Uterus (tissue), 4 donors: ENCODE measurements at places on chromosomes 16 and 17.
A peak's percentile ranks its signal among the peaks of the same experiment; 100 is the strongest.

DNA sequence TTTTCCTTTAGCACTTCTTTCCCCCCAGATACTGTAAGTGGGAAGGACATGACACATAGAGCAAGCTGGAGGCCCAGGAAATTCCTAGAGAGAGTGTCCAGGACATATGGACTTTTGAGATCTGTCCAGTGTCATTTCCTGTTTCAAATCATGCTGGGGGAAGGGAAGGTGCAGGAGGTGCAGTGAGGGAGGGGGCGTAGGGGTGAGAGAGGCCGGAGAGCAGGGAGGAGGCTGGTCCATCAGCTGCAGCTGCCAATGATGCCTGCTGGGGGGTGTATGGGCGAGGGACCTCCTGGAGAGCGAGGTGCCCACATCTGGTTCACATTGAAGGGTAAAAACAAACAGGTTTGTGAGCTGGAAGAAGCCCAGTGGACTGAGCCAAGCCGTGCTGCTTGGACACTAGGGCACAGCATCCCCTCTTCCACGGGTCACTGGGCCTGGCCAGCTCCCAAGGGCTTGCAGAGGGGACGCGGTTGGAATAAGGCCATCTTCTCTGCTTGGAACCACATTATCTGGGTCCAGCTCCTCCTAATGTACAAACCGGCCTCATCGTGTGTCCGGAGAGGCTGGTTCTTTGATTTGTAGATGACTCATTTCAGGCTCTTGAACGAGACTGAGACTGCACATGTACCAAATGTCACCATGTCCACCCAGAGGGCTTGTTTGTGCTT lies 70.4 kb upstream of the SMURF2 start:
- H3K27ac ChIP-seq = no peak overlapping the region
- no peaks in the 10 kb centered on the region for H3K27me3 ChIP-seq
- H3K36me3 ChIP-seq = no peaks in the 10 kb centered on the region
- H3K4me1 ChIP-seq = no peaks in the 10 kb centered on the region

DNA sequence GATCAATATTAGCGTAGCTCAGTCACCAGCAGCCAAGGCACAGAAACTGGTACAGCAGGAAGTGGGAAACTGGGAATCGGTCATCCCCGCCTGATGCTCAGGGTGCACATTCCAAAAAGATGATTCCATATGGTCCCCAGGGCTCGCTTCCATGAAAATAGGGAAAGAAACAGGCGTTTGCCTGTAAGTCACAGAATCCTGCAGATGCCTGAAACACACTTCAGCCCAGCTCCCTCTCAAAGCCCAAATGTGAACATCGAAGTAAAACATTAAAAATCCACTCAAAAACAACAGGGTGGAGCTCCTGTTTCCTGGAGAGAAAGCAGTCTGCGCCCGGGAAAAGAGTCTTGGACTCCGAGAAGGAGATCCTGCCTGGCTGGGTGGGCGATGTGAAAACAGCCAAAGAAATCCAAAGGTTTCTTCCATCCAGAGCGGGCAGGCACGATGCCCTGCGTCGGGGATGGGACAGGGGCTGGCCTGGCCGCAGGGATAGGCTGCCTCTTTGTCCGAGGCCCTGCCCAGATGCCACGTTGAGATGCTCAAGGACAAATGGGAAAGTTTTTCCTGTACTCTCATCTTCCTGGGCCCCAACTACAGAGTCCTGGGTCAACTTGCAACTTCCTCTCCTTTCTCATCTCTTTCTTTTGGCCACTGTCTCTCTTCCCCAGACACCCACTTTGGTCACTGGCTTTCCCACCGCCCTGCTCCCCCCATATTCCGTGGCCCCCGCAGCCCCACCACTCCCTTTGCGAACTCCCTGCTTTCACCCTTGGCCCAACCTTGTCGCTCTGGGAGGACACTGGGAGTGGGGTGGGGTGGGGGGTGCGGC lies 743 bp downstream of the WIPI1 start:
- H3K27me3 ChIP-seq = no peaks in the 10 kb centered on the region
- no peaks in the 10 kb centered on the region for H3K36me3 ChIP-seq
- H3K4me3 ChIP-seq = peak overlapping the region; percentile 91
- no peaks in the 10 kb centered on the region for H3K4me1 ChIP-seq

DNA sequence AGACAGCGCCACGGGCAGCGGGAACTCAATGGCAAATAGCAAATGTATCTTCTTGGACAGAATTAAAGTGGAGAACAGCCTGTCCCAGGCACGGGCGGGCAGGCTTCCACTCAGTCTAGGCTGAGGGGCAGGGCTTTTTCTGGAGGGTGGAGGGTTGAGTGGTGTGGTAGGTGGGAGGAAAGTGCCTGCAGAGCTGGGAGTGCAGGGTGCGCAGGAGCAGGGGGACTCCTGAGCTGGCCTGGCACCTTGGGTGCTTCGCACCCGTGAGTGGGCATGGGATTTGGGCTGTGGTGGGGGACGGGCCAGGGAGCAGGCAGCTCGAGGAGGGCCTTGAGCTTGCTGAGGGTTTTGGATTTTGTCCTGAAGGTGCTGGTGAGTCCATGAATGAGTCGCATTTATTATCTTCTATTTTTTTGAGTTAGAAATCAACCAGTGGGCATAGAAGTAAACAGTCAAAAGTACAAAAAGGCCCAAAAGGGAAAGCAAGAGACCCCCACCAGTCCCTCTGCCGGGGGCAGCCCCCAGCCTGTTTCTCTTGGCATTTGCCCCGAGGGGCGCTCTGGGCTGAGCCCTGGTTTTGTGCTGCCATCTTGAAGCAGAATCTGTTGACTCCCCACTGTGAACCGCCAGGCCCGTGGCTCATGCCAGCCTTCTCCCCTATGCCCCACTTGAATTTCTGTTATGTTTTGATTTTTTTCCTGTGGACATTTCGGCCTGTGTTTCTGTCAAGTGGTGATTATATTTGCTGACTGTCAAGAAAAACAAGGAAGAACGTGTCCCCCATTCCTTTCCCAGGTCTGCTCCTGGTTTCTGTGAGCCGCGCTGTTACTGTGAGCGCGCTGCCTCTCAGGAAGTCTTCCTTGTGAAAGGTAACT lies 8.2 kb downstream of the ADORA2B start:
- no peaks in the 10 kb centered on the region for H3K27me3 ChIP-seq
- DNase-seq = no peak
- no peaks in the 10 kb centered on the region for H3K4me1 ChIP-seq
- no peak overlapping the region for H3K27ac ChIP-seq

- no peaks in the 10 kb centered on the region for H3K4me1 ChIP-seq
- no peaks in the 10 kb centered on the region for H3K27me3 ChIP-seq
- no peak overlapping the region for H3K27ac ChIP-seq
- no peak overlapping the region for H3K4me3 ChIP-seq
- DNase-seq = no peak
These were observed 142.7 kb upstream of the GNAO1 start for GRCh38 chr16:56048425-56049105.

GRCh38 chr17:30532871-30533270 lies 55.7 kb downstream of the GOSR1 start:
- H3K27me3 ChIP-seq = no peaks in the 10 kb centered on the region
- H3K27ac ChIP-seq = no peak overlapping the region
- H3K4me3 ChIP-seq = no peak overlapping the region
- no peaks in the 10 kb centered on the region for H3K4me1 ChIP-seq

DNA sequence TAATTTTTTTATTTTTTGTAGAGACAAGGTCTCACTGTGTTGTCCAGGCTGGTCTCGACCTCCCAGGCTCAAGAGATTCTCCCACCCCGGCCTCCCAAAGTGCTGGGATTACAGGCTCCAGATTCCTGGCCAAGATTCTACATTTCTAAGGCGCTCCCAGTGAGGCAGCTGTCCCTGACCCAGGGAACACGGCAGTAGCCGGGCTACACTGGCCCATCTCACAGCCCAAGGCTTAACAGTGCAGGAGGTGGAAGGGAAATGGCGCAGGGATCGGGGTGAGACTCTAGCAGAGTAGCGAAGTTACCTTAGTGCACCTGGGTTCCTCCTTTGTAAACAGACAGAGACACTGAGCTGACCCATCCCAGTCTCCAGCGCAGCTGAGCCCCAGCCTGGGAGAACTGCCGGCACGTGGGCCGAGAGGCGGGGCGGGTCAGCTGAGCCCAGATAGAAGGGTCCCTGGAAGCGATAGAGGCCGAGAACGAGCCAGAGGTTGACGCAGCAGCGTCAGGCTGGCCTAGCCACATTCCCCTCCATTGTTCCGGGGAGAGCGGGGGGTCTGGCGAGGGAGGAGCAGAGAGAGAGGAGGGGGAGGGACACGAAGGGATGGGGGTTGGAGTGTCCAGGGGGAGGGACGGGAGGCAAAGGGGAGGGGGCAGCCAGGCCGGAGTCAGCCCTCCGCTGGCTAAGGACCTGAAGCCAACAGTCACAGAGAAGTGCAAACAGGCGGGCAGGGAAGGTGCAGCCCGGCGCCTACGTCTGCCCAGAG lies 2.5 kb downstream of the CARHSP1 start:
- H3K36me3 ChIP-seq = no peaks in the 10 kb centered on the region
- no peaks in the 10 kb centered on the region for H3K27me3 ChIP-seq
- H3K27ac ChIP-seq = peak overlapping the region; percentile 86
- peak; percentile 78 for DNase-seq
- peaks cover 38% of the 10 kb centered on the region for H3K4me1 ChIP-seq

DNA sequence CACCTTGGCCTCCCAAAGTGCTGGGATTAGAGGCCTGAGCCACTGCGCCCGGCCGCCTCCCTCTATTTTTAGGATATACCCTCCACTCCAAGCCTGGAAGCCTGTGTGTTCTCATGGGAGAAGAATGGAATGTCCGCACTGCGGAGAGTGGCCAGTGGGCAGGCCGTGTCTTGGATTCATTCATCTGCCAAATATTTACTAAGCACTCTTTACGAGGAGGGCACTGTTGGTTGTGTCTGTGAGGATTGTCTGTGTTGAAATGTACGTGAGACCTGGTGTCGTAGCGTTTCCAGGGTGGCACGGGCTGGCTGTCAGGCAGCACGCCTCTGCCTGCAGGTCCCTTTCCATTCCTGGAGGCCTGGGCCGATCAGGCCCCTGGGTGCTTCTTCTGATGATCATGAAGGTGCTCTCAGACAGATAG lies 19.2 kb downstream of the PGS1 start:
- H3K4me3 ChIP-seq = no peak overlapping the region
- H3K4me1 ChIP-seq = no peaks in the 10 kb centered on the region
- peak overlapping the region; percentile 59 for H3K27ac ChIP-seq
- no peaks in the 10 kb centered on the region for H3K36me3 ChIP-seq

- no peak overlapping the region for H3K27ac ChIP-seq
- no peak for DNase-seq
- no peaks in the 10 kb centered on the region for H3K27me3 ChIP-seq
- no peaks in the 10 kb centered on the region for H3K36me3 ChIP-seq
These were observed 13.4 kb downstream of the OR2C1 start for GRCh38 chr16:3369073-3369472.

DNA sequence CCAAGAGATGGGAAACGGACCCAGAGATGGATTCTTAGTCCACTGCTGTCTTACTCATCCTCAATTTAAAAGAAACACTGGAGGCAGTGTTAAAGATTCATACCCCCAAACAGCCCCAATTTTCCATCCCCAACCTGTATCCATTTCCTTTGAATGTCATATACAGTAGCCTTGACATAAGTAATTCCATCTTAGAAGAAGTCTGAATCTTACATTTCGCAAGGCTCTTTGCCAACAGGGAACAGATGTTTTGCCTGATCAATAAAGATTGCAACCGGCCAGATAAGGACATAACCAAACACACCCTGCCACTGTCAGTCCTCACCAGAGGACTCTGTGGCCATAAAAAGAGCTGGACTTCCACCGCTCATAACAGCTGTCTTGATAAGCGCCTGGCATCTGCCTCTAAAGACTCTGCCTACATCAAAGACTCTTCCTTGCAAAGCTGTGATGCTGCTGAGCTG lies 59.0 kb upstream of the MED9 start:
- no peak overlapping the region for H3K27ac ChIP-seq
- no peaks in the 10 kb centered on the region for H3K27me3 ChIP-seq
- H3K4me1 ChIP-seq = no peaks in the 10 kb centered on the region
- no peak for DNase-seq
- no peaks in the 10 kb centered on the region for H3K36me3 ChIP-seq

- H3K36me3 ChIP-seq = no peaks in the 10 kb centered on the region
- no peak overlapping the region for H3K27ac ChIP-seq
- no peaks in the 10 kb centered on the region for H3K27me3 ChIP-seq
- no peaks in the 10 kb centered on the region for H3K4me1 ChIP-seq
- no peak for DNase-seq
These were observed 48.8 kb downstream of the RMI2 start for GRCh38 chr16:11393861-11394592.

DNA sequence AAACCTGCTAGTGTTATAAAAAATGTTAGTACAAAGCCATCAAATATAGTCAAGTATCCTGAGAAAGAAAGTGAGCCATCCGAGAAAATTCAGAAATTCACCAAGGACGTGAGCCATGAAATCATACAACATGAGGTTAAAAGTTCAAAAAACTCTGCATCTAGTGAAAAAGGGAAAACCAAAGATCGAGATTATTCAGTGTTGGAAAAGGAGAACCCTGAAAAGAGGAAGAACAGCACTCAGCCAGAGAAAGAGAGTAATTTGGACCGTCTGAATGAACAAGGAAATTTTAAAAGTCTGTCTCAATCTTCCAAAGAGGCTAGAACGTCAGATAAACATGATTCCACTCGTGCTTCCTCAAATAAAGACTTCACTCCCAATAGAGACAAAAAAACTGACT lies 31.7 kb downstream of the RBBP6 start:
- no peak for DNase-seq
- no peaks in the 10 kb centered on the region for H3K4me1 ChIP-seq
- no peak overlapping the region for H3K27ac ChIP-seq

- H3K4me3 ChIP-seq = no peak overlapping the region
- no peaks in the 10 kb centered on the region for H3K27me3 ChIP-seq
These were observed 33.1 kb downstream of the ZNF469 start for GRCh38 chr16:88415713-88416323.

DNA sequence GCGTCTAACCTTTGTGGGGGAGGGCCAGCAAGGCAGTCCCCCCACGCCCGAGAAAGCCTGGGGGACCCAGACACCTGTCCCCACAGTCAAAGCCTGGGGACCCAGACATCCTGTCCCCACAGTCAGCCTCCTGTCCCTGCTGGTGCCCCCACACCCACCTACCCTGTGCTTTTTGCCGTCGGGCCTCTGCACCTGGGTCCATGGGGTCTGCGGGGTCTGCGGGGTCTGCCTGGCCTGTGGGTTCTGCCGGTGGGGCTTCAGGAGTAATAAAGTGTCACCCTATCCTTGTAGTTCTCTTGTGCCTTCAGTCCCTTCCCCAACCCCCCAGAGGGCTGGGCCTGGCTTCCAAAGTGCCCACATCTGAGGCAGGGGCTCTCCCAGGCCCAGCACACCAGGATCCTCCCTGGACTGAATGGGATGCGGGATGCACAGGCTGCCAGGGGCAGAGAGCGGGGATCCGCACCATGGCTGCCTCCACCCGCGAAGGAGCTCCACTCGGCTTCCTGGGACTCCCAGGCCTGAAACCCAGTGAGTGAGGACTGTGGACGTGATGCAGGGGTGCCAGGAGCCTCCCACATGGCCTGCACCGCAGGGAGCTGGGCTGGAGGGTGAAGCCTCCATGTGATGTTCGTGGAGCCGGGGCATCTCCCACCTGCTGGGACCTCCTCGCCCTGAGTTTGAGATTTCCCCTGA lies 16.3 kb upstream of the DPEP1 start:
- no peaks in the 10 kb centered on the region for H3K27me3 ChIP-seq
- no peaks in the 10 kb centered on the region for H3K4me1 ChIP-seq
- DNase-seq = no peak
- H3K4me3 ChIP-seq = no peak overlapping the region
- H3K27ac ChIP-seq = no peak overlapping the region

GRCh38 chr17:82779541-82779940 lies 27.7 kb downstream of the TBCD start:
- no peak for DNase-seq
- H3K4me3 ChIP-seq = no peak overlapping the region
- H3K27ac ChIP-seq = no peak overlapping the region
- H3K27me3 ChIP-seq = no peaks in the 10 kb centered on the region
